ENCODE measurements at places on chromosomes 2 and 18. TPM values are rescaled to one million over a fixed set of nuclear protein-coding genes. Genes with fewer than 3 reads are reported as not detected.

TLX2 gene
- not detected for total RNA-seq

VIT gene
- 3.6 TPM for total RNA-seq

- H3K27me3 ChIP-seq = peaks cover 10% of the 10 kb centered on the region
- DNase-seq = no peak
- peaks cover 10% of the 10 kb centered on the region for H3K4me1 ChIP-seq
- no peak overlapping the region for H3K27ac ChIP-seq
- H3K36me3 ChIP-seq = peaks cover 4% of the 10 kb centered on the region
Measured at GRCh38 chr2:156339110-156339847, 6.8 kb upstream of the NR4A2 start.

- peaks cover 10% of the 10 kb centered on the region for H3K36me3 ChIP-seq
- H3K27me3 ChIP-seq = peaks cover 27% of the 10 kb centered on the region
- H3K4me3 ChIP-seq = peak overlapping the region; percentile 98
- peak overlapping the region; percentile 88 for H3K27ac ChIP-seq
Measured at GRCh38 chr18:76490670-76491472, 4.2 kb downstream of the ZNF516 start.

GRCh38 chr2:241857041-241857541 lies 1.6 kb downstream of the PDCD1 start:
- H3K4me3 ChIP-seq = no peak overlapping the region
- H3K27ac ChIP-seq = no peak overlapping the region
- H3K36me3 ChIP-seq = peaks cover 5% of the 10 kb centered on the region
- peaks cover 7% of the 10 kb centered on the region for H3K27me3 ChIP-seq

- H3K36me3 ChIP-seq = no peaks in the 10 kb centered on the region
- no peak overlapping the region for H3K4me3 ChIP-seq
- H3K27ac ChIP-seq = no peak overlapping the region
- no peaks in the 10 kb centered on the region for H3K27me3 ChIP-seq
Measured at GRCh38 chr18:22489704-22490103, 72.0 kb upstream of the CTAGE1 start.

All from endothelial cell (in vitro differentiated cells).